Fibroblast of skin of right quadriceps (primary cell): ENCODE measurements at places on chromosomes 2 and 18.
A peak's percentile ranks its signal among the peaks of the same experiment; 100 is the strongest.

GRCh38 chr2:205188239-205189138 lies 493.8 kb upstream of the NRP2 start:
- DNase-seq = peak; percentile 87

DNA sequence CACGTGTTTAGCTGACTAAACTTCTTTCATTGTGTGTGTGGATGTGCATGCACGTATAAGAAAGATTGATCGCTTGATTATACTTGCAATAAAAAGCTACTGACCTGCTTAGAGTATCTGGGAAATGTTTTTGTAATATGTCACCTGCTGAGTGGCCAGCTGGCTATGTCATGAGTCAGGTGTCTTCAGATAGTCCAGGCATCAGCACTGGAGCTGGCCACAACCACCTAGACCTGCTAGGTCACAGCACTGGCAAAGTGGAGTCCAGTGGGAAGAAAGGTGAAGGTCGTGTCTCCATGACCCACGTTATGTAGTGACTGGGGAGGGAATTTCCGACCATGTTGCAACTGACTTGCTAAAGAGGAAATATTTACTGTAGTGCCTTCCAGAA lies 147.0 kb downstream of the ESCO1 start:
- no peak for DNase-seq

DNA sequence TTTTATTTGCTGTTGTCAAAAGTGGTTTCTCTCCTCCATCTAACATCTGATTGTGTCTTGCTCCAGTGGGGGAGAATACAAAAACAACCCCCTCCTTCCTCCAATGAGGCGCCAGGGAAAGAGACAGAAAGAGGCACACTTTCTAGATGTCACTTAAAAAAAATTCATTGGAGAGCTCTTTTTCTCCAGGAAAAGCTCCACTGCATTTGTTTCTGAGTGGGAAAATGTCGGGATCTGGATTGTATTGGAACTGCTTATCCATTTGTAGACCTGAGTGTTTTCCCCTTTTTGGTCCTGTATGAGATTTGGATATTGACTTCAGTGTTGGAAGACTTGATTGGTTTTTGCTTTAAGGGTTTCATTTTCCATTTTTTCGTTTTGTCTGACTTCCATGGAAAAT lies 995 bp downstream of the MBD5 start:
- no peak for DNase-seq

- no peak for DNase-seq
These were observed 10.9 kb upstream of the GPC1 start for GRCh38 chr2:240424341-240425235.

GRCh38 chr2:147327613-147328012 lies 517.2 kb upstream of the ACVR2A start:
- DNase-seq = no peak

- DNase-seq = peak; percentile 63
These were observed 308.0 kb upstream of the LYPD1 start for GRCh38 chr2:132977812-132978529.

DNA sequence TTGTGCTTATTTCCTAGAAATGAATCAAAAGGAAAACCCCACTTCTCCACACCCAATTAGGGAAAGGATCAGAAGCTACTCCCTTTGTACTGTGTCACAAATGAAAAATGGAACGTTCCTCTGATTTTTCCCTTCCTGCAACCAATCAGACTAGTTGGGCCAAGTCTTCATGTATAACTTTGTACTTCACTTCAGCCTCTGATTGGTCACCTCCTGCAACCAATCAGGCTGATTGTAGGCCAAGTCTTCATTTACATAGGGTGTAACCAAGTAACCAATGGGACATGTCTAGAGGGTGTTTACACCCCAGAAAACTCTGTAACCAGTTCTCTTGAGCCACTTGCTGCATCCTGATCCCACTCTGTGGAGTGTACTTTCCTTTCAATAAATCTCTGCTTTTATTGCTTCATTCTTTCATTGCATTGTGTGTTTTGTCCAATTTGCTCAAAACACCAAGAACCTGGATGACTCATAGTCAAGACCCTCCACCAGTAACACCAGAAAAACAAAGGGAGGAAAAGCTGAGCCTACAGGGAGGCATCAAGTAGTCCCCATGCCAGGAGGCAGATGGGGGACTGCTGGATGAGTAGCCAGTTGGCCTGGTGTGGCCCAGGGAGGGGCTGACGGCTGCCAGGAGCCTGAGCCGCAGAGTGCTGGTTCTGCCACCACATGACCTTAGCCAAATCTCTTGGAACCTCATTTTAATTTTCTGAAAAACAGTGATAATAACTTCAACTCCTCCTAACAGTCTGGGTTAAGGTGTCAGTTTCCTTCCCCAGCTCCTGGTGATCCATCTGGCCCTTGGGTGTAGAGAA lies 46.1 kb downstream of the SOWAHC start:
- DNase-seq = no peak

DNA sequence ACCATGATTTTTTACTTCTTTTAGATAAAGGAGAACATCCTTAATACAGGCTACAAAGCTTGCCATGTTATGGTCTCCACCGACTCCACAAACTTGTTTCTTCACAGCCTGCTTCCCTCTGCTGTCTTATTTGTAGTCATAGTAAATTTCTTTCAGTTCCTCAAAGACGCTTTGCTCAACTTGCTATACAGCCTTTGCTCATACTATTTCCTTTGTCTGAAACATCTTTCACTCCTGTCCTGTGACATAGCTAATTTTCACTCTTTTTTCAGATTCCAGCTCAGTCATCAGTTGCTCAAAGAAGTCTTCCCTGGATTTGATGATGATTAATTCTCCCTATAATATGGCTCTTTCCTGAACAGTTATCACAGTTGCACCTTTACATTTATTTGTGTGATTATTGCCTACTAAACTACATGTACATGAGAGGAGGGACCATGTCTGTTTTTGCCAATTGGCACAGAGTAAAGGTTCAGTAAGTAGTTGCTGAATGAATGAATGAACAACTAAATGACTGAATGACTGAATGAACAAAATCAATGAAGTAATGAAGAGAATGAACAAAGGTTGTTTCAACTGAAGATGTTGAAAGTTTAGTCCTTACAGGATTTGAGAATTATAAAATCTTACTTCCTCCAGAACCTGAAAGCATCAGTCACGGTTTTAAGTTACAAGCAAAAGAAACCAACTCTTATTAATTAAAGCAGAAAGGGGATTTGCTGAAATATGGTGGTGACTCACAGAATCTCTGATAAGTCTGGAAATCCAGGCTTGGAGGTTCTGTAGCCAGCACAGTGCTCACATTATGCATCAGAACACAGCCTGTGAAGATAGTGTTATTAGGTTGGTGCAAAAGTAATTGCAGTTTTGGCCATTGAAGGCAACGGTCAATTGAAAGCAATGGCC lies 186.4 kb upstream of the FAM98A start:
- no peak for DNase-seq

GRCh38 chr2:133972786-133973185 lies 281.1 kb upstream of the MGAT5 start:
- peak; percentile 14 for DNase-seq

GRCh38 chr18:79789091-79789891 lies 8.4 kb upstream of the KCNG2 start:
- no peak for DNase-seq

DNA sequence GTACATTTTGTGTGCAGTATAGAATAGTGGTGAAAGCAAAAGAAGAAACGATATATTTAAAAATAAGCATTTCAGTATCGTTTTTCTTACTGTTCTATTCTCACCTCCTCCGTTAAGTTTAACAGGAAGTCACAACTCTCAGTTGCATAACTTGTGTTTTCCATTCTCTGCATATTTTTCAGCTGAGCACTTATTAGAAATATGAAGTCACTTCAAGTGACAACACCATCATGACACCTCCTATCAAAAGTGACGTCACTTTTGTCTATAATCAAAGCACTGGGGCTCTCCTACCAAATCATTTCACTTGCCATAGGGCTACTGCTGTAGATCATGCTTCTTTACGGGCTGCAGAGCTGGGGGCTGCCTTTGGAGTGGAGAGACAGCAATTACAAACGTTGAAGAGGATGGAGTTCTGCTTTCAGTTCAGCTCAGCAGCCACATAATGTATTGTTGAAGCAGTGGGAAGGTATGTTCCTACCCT lies 36.3 kb downstream of the STAT4 start:
- DNase-seq = peak; percentile 23

DNA sequence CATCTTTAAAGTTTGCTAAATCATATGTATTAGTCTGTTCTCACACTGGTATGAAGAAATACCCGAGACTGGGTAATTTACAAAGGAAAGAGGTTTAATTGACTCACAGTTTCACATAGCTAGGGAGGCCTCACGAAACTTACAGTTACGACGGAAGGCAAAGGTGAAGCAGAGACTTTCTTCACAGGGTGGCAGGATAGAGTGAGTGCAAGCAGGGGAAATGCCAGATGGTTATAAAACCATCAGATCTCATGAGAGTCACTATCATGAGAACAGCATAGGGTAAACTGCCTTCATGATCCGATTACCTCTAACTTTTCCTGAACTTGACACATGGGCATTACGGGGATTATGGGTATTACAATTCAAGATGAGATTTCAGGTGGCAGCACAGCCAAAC lies 1075.2 kb upstream of the NRXN1 start:
- DNase-seq = no peak

- no peak for DNase-seq
These were observed 5.1 kb upstream of the LANCL1 start for GRCh38 chr2:210481601-210482175.

GRCh38 chr2:213722565-213722964 lies 438.3 kb downstream of the SPAG16 start:
- no peak for DNase-seq

DNA sequence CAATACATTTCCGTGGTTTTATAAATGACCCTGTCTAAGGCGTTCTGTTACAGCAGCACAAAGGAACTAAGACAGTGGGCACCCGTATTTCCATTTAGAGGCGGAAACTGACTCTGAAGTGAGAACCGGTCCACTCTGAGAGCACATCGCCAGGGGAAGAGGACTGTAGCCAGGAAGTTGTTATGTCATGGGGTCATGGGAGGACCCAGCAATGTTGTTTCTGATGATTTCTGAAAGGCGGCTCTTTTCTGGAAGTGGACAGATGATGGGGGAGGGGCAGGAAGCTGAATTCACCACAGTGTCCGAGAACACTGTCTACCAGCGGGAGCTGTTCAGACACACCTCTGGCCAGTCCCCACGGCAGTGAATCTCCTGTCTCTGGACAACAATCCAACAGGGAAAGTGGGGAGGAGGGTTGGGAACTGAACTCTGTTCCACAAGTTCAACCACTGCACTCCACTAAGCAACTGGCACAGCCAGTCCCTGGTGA lies 2.1 kb upstream of the LRRFIP1 start:
- no peak for DNase-seq

- no peak for DNase-seq
These were observed 99.2 kb upstream of the RAB6C start for GRCh38 chr2:129880309-129880708.

DNA sequence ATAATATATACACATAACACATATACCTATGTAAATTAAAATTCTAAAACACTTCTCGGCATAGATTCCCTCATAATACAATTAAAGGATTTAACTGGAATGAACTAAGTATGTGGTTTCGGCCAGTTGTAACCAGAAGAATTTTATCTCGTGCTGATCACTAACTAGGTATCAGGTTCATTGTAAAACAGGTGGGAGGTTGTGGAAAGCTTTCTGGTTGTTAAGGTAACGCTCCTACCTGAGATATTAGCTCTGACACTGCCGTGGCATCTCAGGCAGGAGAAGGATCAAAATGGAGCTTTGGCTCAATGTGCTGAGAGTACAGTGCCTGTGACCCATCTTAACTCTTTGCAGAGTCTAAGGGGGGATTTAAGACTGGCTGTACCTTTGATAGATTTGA lies 42.5 kb downstream of the SLC9A2 start:
- DNase-seq = no peak

- DNase-seq = no peak
These were observed 55.5 kb upstream of the SLC16A14 start for GRCh38 chr2:230124235-230124634.

- DNase-seq = no peak
These were observed 24.0 kb upstream of the MARCO start for GRCh38 chr2:118918017-118918416.

DNA sequence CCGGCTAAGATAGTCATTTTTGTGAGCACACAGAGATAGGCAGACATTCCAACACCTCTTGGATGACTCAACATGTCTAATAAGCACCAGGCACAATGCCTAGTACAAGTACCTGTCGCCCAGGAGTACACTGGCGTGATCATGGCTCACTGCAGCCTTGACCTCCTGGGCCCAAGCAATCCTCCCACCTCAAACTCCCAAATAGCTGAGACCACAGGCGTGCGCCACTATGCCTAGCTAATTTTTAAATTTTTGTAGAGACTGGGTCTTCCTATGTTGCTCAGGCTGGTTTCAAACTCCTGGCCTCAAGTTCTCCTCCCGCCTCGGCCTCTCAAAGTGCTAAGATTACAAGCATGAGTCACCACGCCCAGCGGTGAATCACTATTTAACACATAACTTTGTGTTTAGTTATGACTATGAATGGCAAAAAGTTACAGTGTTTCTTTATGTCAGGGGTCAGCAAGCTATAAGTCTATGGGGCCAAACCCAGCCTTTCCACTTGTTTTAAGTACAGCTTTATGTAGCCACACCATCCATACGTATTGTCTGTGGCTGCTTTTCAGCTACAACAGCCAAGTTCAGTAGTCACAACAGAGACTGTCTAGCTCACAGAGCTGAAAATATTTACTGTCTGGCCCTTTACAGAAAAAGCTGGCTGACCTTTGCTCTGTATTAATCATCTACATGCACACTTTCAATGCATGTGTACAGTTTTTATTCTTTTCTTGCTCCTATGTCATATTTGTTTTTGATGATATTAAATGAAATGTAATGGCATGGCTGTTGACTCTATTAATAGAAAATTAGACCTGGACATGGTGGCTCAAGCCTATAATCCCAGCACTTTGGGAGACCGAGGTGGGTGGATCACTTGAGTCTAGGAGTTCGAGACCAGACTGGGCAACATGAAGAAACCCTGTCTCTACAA lies 18.7 kb downstream of the ORC2 start:
- DNase-seq = peak; percentile 91

DNA sequence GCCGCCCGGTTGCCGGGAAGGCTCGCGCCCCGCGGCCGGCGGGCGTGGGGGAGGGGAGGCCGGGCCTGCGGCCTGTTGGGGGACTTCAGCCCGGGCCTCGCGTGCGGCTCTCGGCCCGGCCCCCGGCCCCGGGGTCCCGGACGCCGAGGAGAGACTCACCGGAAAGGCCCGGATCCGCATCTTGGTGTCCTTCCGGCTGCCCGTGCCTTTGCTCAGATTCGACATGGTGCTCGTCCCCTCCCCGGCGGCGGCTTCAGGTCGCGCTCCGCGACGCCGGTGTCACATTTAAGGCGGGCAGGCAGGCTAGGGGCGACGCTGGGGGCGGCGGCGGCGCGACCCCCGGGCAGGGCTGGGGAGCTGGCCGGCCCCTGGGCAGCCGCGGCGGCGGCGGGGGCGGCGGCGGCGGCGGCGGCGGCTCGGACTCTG lies 365 bp downstream of the CUL3 start:
- DNase-seq = peak; percentile 46

- DNase-seq = no peak
These were observed 245.7 kb downstream of the MTX2 start for GRCh38 chr2:176514805-176515500.

GRCh38 chr2:121906170-121906569 lies 150.7 kb downstream of the TSN start:
- no peak for DNase-seq

- DNase-seq = no peak
These were observed 64.8 kb upstream of the RALBP1 start for GRCh38 chr18:9410515-9410914.
